ENCODE measurements at places on chromosomes 7 and 10.
A peak's percentile ranks its signal among the peaks of the same experiment; 100 is the strongest.

GRCh38 chr10:22651276-22651980 lies 63.0 kb downstream of the PIP4K2A start:
- no peak for DNase-seq

DNA sequence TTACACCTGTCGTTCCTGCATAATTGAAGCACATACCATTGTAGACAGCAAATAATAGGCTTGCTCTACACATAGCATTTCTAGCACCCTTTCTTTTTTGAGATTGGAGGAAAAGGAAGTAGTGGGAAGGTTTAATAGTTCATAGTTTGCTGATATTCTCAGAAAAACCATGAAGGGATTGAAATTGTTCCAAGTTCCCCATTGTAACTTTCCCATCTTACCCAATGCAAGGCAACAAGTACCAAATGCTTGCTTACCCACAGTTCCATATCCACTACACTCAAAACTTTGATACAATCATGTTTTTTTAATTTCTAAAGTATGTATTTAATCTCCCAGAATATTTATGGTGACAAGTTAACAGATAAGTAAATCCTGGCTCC lies 13.8 kb downstream of the CYP3A5 start:
- no peak for DNase-seq

DNA sequence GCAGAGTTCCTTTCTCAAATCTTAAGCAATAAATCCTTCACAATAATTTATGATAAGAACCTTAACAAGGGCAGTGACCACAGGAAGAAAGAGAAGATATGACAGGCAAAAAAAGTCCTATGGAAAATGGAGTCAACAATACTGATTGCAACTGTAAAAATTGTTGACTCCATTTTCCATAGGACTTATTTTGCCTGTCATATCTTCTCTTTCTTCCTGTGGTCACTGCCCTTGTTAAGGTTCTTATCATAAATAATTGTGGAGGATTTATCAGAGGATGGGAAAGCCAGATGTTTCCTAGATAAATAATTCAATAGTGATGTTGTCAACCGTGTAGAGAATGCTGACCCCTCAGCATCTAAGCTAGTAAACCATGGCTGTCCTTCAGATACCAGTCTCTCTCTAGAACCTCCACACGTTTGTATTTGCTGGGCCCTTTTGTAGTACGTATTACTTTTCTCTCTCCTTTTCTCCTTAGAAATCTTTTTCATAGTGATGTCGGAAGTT lies 172.6 kb upstream of the BET1 start:
- no peak for DNase-seq

GRCh38 chr10:26730552-26730951 lies 33.1 kb downstream of the PDSS1 start:
- DNase-seq, result no peak

- DNase-seq, result no peak
Observed at GRCh38 chr7:74141705-74142104, 32.5 kb upstream of the EIF4H start.

DNA sequence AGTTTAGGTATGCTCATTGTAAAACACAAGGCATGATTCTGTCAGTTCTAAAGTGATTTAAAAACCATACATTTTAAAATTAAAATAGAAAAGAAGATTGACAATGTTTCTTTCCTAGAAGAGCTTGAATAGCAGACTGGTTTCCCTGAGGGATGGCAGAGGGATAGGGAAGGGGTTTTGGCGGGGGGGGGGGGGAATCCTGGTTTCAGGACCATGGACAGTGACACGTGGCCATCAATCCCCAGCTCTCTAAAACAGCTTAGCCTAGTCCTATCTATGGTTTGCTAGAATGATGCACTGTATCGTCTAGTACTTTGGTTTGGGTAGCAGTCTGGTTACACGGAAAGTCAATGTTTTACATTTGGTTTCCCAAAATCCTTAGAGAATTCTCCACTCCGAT lies 88.7 kb downstream of the PHYHIPL start:
- no peak for DNase-seq

- no peak for DNase-seq
Observed at GRCh38 chr7:24709051-24709450, 48.2 kb downstream of the GSDME start.

- DNase-seq, result no peak
Observed at GRCh38 chr7:45102785-45103712, 8.4 kb downstream of the TBRG4 start.

GRCh38 chr7:77327067-77327931 lies 88.8 kb downstream of the GSAP start:
- DNase-seq, result no peak

DNA sequence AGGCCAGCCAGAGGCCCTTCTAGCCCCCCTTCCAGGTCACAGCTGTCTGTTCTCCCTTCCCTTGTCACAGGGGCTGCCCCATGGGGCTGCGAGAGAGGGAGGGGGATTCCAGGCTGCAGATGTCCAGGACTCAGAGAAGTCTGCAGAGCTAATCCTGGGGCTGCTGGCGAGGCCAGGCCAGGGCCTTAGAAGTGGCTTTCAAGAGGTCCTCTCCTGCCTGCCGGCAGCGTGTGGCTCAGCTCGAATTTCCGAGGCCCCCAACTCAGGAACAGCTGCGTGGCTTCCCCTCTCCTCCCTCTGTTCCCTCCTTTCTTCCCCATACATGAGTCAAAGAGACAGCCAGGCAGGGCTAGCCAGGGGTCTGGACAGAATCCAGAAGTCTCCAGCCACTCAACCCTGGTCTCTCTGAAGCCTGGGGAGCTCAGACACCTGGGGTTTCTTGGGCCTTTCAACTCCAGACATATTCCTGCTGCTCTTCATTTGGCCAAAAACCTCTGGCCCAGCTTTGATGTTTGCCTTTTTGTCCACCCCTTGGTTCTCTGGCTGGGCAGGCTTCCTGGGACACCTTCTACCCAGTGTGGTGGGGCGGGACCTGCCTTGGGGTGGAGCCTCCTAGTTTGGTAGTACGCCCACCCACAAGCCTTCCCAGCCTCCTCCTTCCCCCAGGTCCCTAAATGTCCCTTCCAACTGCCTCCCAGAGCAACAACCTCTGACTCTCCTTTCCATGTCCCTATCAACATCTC lies 21.8 kb upstream of the EIF5AL1 start:
- DNase-seq, result no peak

- no peak for DNase-seq
Observed at GRCh38 chr7:30859940-30860496, 51.6 kb upstream of the AQP1 start.

GRCh38 chr10:68074775-68075549 lies at the start of gene HERC4:
Gene HERC4 (minus strand): TSS chr10:68075283. CDS start chr10:68073108, 2,175 bp downstream.
- peak; percentile 95 for DNase-seq

DNA sequence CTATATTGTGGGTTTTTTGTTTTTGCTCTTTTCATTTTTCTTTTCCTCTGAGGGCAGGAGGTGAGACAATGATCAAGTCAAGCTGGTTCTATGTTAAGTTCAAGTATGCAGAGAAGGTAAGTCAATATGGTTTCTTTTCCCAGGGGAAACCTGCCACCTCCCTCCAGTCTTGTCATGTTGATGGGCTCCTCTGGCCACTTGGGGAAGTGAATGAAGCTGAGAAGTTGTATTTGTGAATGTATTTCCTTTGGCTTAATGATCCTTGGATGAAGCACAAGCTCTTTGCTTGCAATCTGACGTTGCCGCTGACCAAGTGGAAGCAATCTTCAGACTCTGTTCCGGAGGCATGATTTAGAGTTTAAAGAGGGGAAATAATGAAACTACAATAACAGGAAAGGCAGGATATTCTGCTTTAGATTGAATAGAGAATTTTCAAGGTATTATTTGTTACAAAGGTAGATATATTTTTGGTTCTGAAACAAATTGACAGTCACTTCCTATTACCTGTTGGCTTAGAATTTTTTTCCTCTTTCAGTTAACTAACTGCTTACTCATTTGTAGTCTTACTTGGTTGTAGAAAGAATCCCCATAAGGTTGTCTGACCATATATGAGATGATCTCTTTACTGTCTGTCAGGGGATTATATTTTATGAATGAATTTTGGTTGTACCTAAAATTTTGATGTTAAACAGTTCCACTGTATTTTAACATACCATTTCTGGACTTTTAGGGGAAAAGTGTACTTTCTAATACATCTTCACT lies 369.6 kb downstream of the AUTS2 start:
- no peak for DNase-seq

- no peak for DNase-seq
Observed at GRCh38 chr10:50431791-50432190, 180.5 kb upstream of the ASAH2 start.

- DNase-seq, result no peak
Observed at GRCh38 chr7:149838992-149839408, 825 bp downstream of the ZNF862 start.

GRCh38 chr7:6279937-6280336 lies 7.5 kb upstream of the CYTH3 start:
- DNase-seq, result no peak

DNA sequence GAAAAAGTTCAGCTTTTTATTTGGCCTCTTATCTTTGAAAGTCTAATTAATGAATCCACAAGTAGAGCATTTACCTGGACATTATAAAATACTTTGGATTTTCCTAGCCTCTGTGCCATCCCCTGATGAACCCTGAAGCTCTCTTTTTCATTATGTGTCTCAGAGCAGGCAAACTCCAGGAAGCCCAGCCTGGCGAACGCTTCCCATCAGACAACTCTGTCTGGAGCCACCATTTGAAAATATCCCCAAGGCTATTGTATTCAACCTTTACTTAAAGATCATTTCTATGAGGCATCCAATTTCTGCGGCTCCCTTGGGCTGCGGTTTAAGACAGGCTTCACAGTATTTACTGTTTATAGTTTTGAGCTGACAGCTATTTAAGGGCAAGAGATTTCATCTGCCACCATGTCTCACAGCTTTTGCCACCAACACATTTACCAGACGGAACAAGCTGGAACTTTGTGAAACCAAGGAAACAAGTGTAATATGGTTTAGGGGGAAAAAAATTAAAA lies 257.2 kb upstream of the GLI3 start:
- DNase-seq, result peak; percentile 4

GRCh38 chr10:115092258-115092554 lies 959 bp upstream of the ATRNL1 start:
- DNase-seq, result no peak

DNA sequence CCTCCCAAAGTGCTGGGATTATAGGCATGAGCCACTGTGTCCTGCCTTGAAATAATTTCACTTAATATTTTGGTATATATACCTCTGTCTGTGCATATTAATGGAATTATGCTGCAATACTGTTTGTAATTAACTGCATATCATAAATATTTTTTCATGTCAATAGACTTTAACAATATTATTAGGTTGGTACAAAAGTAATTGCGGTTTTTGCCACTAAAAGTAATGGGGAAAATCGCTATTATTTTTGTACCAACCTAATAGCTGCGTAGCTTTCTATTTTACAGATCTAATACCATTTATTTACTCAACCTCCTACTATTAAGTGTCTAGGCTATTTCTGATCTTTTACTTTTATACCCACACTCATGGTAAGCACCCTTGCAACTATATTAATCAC lies 3.9 kb upstream of the PDE6C start:
- no peak for DNase-seq

DNA sequence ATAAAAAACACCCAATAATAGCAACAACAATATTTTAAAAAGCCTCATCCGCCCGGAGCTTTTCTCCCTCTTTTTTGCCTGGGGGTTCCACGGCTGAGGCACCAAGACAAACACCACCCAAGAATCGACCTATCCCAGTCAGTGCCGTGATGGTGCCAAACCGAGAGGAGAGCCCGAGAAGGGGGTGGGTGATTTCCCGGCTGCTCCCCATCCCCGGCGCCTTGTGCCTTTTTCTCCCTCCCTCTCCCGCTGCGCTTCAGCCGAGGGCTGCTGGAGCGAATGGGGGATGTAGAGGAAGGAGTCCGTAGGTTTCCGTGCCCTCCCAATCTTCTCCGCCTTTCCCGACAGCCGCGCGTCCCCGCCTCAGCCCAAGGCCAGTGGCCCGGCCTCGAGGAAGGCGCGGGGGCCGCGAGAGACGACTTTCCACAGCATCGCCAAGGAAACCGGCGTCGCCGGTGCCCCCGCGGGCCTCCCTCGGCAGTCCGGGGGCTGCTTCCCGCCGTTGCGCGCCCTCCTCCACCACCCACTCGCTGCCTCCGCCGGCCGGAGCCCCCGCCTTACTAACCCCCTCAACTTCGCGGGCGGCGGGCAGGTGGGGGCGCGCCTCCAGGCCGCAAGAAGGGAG lies 1.3 kb downstream of the EGR2 start:
- peak; percentile 27 for DNase-seq

DNA sequence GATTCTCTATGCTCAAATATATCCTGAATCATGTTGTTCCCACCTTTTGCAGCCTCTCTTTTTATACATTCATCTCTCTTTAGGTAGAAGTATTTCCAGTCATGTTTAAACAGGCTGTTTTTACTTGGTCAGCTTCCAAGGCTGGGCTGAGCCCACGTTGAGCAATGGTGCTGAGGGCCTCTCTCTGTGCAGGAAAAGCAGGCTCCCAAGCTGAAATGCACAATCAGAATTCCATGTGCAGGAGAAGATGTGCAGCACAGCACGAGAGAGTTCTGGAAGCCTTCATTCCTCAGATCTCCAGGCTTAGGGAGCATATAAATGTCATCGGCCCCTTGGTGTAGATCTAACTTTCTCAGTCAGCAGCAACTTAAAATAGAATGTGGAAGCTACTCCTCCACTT lies 588.5 kb downstream of the TNS3 start:
- DNase-seq, result no peak

- peak; percentile 59 for DNase-seq
Observed at GRCh38 chr10:69439350-69439739, 11.9 kb upstream of the TSPAN15 start.

- no peak for DNase-seq
Observed at GRCh38 chr10:5600908-5601307, 65.5 kb downstream of the ASB13 start.

- no peak for DNase-seq
Observed at GRCh38 chr7:135441791-135442190, 68.1 kb downstream of the CNOT4 start.

- DNase-seq, result no peak
Observed at GRCh38 chr10:133166828-133167692, 7.0 kb downstream of the KNDC1 start.

DNA sequence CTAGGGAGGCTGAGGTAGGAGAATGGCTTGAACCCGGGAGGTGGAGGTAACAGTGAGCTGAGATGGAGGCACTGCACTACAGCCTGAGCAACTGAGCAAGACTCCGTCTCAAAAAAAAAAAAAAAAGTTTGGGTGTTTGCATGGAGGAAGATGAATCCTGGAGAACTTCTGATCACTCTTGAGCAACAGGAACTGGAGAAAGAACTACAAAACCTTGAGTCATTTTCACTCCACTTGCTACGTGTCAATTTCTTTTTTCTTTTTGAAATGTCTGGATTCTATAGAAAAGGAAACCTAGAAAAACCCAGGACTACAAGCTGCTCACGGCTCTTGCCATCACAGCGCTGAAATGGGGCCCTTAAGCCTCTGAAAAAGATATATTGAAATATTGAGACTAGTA lies 189.6 kb upstream of the NRP1 start:
- DNase-seq, result no peak

DNA sequence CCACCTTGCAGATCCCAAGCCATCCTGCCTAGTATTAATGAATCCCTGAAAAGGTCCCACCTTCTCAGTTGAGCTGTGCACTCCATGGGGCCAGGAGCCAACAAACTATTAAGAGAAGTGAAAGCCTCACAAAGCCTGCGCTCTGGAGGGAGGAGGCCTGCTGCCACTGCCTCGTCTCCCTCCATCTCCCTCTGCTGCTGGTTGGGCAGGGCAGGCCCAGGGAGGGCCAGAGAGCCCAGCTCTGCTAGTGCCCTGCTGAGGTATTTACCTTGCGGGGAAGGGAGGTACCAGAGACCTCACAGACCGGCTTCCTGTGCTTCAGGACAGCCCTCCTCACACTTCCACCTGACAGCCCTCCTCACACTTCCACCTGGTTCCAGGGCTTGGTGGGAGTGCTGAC lies 171.5 kb downstream of the SH3PXD2A start:
- no peak for DNase-seq

Data from brain (organoid and tissue), 16 donors.